ENCODE measurements at places on chromosomes 5 and 9.

- DNase-seq = peak; percentile 72
Observed at GRCh38 chr5:177309351-177310191, 2.1 kb downstream of the MXD3 start.

- no peak for DNase-seq
Observed at GRCh38 chr9:112028242-112029221, 131.9 kb downstream of the UGCG start.

- peak; percentile 28 for DNase-seq
Observed at GRCh38 chr5:127758766-127759283, 55.6 kb downstream of the CCDC192 start.

- DNase-seq = peak; percentile 19
Observed at GRCh38 chr5:57736716-57737115, 254.1 kb upstream of the ACTBL2 start.

- peak; percentile 67 for DNase-seq
Observed at GRCh38 chr9:113511856-113512761, 48.6 kb downstream of the RGS3 start.

GRCh38 chr5:4145511-4145910 is 549.9 kb downstream of the IRX1 start:
- no peak for DNase-seq

DNA sequence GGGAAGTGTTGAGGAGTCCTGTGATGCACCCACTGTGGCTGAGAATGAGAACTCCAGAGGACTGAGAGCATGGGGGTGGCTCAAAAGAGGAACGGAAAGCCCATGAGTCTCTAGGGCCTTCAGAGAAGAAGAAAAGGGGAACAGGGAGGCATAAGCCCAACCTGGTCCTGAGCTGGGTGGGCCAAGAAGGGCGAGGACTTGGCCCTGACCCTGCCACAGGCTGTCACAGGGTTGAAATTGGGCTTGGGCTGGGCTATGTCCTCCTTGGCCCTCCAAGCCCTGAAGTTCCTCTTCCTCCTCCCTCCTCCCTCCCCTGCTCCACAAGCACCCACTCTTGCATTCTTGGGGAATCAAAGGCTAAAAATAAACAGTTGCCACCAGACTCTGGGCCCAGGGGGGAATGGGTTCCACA is 49.3 kb upstream of the PPARGC1B start:
- DNase-seq = no peak

DNA sequence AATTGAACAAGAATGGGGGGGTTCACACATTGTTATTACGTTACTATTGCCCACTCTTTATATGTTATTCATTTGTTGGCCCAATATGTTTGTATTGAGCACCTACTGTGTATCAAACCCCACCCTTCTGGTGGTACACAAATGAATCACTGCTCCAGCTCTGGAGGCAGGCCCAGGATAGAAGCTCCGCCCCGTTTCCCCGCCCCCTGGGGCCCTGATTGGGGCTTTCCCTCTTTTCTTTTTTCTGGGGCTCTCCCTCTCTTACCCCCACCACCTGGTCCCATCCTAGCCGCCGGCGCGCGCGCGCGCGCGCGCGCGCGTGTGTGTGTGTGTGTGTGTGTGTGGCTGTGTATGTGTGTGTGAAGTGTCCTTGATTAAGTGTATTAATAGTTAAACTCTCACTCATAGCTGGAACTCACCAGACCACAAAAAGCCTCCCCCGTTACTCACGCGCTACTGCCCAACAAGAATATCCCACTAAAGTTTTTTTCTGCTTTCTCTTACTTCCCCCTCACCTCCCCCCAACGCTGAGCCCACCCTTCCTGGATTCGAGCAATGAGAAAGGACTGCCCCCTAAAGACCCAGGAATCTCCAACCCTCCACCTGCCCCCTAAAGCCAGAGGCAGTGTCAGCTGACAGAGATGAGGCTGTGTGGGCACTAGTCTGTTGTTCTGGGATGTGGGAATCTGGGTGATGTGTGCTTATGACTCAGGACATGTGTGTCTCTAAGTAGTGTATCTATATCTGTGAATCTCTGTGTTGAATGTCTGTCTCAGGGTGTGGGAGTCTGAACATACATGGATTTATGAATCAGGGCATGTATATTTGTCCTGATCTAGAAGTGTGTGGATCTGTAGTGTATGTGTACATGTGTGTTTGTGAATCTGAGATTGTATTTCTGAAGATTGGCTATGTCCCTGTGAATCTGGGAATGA is 4.0 kb downstream of the CXXC5 start:
- DNase-seq = peak; percentile 95

DNA sequence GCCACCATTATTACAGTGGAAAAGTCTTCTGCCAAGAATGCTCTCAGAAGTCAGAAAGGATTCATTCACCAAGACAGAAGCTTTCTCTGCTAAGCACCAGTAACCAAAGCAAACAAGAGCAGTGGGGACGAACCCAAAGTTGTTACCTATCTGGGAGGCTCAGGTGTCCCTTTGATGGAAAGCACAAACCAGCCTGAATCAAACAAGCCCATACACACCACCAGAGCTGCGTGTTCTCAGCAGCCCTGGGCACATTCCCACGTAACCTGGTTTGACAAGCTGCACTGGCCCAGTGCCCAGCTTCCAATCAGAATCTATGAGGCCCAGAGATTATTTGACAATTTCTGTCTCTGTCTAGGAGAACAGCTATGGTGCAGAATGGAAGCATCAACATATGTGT is 252.6 kb downstream of the ACTL7B start:
- no peak for DNase-seq

DNA sequence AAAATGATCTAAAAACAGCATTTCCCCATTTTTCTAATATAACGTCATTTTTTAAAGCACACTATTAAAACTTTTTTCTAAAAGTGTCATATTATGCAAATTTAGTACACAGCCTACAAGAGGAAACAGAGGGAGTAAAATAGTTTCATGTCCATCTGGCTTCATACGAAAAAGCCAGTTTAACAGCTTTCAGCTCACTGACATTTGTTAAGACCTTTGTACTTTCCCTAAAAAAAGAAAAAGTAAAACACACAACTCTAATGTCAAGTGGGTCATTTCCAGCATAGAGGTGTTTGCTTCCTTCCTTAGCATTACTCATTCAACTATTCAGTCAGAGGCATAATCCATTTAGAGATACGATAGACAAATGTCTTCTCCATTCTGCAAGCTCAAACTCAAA is 49.4 kb downstream of the ABHD17B start:
- no peak for DNase-seq

GRCh38 chr5:133789428-133789827 is 177.1 kb upstream of the FSTL4 start:
- DNase-seq = no peak

- no peak for DNase-seq
Observed at GRCh38 chr9:127912882-127913281, 4.0 kb downstream of the ST6GALNAC4 start.

DNA sequence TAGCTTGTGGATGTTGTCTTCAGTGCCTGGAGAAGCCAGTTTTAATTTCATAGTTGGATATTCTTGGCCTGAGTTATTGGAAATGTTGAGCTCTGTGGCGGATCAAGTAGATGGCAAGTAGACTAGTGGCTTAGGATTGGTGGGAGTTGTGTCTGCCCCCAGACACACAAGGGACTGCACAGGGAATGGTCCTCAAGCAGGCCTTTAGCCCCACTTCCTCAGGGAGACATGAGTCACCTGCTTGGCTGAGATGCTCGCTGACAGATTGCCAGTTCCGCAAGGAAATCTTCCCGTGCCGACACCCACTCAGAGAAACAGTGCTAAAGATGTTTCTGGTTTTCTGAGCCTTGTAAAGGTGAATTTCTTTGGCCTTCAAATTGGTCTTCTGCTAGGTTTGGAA is 18.8 kb upstream of the CATSPER3 start:
- DNase-seq = peak; percentile 65

DNA sequence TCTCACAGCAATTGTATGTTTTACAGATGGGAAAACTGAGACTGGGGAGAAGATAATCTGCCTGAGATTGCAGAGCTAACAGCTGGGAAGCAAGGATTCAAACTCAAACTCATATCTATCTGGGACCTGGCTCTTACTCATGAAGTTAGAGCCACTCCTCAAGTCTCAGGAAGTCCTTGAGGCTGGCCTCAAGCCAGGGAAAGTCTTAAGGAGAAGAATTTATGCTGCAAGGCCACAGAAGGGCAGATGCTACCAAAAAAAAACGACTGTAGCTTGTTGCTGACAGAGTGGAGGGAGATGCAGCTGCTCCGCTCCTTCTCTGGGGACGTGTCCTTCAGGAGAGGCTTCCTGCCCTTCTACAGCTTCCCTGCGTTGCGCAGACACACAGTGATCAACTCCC is 39.8 kb downstream of the BARHL1 start:
- peak; percentile 5 for DNase-seq

- DNase-seq = peak; percentile 95
Observed at GRCh38 chr9:38018958-38019602, 49.9 kb downstream of the SHB start.

- peak; percentile 76 for DNase-seq
Observed at GRCh38 chr5:34627794-34628193, 28.3 kb upstream of the RAI14 start.

GRCh38 chr9:127885508-127886281 is 8.2 kb upstream of the AK1 start:
- DNase-seq = no peak

DNA sequence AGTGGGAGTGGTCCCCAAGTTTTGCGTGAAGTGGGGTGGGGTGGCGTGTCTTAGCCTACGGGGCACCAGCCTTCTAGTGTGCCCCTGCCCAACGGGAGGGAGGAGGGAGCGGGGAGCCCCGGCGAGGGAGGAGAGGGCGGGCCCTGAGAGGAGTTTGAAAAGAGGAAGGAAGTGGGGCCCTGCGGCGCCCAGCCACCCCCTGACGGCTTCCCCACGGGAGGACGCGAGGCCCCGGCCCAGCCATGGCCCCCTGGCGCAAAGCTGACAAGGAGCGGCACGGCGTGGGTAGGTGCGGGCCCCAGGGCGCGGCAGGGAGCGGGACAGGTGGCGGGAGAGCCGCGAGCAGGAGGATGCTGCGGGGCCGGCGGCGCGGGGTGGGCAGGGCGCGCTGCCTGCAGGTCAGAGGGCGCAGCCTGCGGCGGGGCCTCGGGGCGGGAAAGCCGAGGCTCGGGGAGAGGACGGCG is at the start of gene DOCK2:
DOCK2 (plus strand) TSS at position 191 of the 464 bp plus-strand sequence; CDS start at position 243, 52 bp downstream.
- peak; percentile 18 for DNase-seq

GRCh38 chr5:56447232-56447631 is 214.1 kb upstream of the ANKRD55 start:
- DNase-seq = no peak

DNA sequence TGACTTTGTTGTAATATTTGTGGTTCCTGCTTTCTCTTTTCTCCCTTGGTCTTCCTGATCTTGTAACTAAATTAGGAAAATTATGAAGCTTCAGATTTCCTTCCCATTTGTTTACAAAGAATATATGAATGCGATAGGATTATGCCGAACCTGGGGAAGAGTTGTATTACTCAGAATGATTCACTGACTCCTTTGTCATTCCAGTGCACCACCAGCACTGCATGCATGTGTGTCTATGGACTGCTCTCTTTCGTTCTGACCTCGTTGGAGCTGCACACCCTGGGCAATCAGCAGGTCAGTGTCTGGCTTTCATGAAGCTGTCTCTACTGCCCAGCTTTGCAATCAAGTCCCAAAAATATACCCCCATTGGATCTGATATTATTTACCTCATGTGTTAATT is 25.5 kb downstream of the NUP188 start:
- peak; percentile 88 for DNase-seq

DNA sequence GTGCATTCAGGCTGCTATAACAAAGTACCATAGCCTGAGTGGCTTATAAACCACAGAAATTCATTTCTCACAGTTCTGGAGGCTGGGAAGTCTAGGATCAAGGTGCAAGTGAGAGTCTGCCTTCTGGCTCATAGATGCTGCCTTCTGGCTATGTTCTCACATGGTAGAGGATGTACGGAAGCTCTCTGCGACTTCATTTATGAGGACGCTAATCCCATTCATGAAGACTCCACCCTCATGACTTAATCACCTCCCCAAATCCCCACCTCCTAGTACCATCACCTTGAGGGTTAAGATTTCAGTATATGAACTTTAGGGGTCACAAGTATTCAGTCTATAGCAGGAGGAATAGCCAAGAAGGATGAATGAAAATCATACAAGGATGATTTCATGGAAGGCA is 37.3 kb upstream of the KCNIP1 start:
- no peak for DNase-seq

DNA sequence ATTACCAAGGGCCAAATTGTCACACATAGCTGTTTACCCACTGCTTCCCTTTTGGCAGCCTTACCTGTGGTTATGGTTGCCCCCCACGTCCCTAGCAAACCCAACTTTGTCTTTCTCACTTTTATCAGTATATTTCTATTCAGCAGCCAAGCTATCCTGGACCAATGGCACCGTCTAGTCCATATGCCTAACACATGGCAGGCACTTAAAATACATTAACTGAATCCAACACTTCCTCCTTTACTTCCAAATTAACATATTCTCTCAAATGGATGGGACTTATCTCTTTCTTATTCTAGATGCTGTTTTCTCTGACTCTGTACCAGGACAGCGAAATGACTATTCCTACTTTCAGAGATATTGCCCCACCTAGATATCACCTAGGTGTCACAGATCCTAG is 50.9 kb upstream of the SLC44A1 start:
- DNase-seq = no peak

DNA sequence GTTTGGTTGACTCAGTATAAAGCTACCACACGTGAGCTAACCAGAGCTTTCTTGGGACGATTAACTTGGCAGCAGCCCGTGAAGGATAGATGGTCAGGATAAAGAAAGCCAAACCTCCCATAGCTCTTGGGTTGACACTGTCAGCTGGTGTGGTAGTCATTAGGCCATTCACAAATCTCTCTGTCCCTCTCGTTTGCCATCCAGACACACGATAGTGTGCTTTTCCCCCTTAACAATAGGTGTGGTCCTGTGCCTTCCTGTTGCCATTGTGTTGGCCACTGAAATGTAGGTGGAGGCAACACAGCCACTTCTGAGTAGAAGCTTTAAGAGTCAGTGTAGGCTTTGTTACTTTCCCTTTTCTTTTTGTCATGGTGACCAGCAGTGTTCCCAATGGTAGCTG is 11.7 kb downstream of the OR13J1 start:
- DNase-seq = no peak

GRCh38 chr5:175035882-175036533 is 311.6 kb downstream of the MSX2 start:
- DNase-seq = no peak
